ENCODE measurements at places on chromosomes 1 and 21.

DNA sequence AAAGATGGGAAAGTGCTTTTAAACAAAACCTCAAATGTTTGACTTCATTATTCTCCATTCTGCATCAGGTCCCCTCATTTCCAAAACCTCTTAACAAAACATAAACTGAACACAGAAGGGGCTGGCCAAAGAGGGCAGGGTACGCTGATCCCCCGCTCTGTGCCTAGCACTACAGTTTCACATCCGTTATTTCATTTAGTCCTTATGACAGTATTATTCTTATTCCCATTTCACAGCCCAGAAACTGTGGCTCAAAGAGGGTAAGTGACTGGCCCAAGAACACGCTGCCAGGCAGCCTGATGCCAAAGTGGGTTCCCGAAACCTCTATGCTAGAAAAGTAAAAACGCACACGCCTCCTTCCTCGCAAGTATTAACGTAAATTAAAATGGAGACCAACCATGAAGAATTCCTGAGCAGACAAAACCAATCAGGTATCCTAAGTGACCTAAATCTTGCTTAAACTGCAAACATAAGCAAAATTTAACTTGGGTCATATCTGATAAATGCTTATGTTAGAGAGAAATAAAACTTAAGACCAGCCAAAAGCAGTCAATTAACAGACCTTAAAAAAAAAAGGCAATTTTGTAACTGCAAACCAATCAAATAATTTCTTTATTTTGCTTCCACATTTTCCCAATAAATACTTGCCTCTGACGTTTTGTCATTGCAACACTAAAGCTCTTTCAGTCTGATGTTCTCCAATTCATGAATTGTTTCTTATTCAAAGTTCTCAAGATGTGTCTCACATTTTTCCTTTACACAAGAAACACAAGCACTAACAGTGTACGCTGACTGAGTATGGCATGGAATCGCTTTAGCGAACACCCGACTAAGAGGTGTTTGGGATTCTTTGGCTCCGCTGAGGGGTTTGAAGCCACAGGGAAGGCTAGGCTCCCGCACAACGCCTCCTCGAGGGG, 653 bp downstream of the CASP9 start:
- DNase-seq: no peak

DNA sequence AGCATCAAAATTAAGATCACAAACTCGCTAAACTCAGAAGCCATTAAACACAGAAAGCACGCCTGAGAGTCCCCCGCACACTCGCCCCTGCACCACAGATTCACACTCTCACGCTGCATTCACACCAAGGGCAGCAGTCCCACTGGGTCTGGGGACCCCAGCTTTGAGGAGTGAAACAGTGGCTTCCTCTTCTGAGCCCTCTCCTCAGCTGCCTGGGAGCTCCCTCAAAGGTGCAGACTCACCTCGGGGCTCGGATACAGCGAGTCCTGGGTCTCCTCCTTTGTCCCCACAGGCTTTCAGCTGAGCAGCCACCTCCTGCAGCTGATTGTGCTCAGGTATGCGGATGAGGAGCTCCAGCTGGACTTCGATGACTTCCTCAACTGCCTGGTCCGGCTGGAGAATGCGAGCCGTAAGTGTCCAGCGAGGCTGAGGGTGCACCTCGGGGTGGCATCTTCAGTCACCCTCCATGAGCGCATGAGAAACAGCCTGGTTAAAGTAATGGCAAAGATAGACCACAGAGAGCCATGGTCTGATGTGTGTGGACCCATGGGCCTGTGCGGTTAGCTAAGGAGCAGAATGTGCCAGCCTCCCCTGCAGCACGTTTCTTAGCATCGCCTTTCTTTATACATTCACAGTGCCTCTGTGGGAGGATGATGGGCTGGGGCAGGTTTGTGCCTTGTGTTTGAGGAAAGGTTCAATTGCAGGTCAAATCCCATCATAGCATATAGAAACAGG, 47.9 kb downstream of the CAPN9 start:
- DNase-seq: no peak

DNA sequence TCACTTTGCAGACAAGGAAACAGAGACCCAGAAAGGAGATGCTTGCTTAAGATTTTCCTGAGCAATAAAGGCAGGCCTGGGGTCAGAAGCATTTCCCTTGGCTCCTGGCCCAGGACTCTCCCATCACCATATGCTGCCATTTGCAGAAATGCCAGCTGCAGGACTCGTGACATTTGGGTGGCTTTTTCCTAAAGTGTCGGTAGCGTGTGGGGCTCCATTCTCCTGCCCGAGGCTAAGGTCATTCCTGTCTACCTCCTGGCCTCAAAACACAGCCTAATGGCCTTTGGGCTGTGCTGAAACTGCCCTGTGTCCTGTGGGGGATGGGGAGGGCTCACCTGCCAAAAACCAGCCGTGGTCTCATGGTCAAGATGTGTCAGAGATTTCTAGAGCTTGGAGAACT, 216.1 kb upstream of the EDN2 start:
- DNase-seq: no peak

- no peak for DNase-seq
Measured at GRCh38 chr1:53350853-53351767, 23.2 kb upstream of the LRP8 start.

Data from HAP-1 (cell line).